ENCODE measurements at places on chromosomes 2 and 18.

- H3K27me3 ChIP-seq, result no peaks in the 10 kb centered on the region
- no peak overlapping the region for H3K4me3 ChIP-seq
- H3K27ac ChIP-seq, result no peak overlapping the region
- H3K36me3 ChIP-seq, result no peaks in the 10 kb centered on the region
- no peaks in the 10 kb centered on the region for H3K4me1 ChIP-seq
These were observed 19.5 kb upstream of the TNS1 start for GRCh38 chr2:218022131-218022850.

- H3K4me3 ChIP-seq, result no peak overlapping the region
- H3K27ac ChIP-seq, result no peak overlapping the region
- no peaks in the 10 kb centered on the region for H3K36me3 ChIP-seq
- peaks cover 12% of the 10 kb centered on the region for H3K4me1 ChIP-seq
These were observed 100.6 kb downstream of the CDK15 start for GRCh38 chr2:201906777-201907562.

DNA sequence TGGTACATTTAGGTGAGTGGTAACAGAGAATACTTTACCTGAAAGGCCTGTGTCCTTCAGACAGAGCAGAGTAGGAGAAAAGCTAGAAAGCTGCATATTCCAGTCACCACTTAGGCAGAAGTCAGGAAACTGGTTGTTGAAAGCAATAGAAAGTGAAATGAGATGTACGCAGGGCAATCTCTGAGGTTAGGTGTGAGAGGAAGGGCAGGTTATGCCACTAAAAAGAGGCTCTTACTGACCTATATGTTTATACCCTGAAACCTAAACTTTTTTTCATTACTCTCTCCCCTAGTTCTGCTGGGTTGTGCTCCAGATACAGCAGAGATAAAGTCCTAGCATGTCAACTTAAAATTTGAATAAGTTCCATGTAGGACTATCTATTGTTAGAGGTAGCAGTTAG is 93.5 kb downstream of the COX7A2L start:
- no peak for DNase-seq
- H3K4me1 ChIP-seq, result peaks cover 32% of the 10 kb centered on the region
- no peaks in the 10 kb centered on the region for H3K27me3 ChIP-seq
- H3K4me3 ChIP-seq, result no peak overlapping the region
- peak overlapping the region; percentile 50 for H3K27ac ChIP-seq

DNA sequence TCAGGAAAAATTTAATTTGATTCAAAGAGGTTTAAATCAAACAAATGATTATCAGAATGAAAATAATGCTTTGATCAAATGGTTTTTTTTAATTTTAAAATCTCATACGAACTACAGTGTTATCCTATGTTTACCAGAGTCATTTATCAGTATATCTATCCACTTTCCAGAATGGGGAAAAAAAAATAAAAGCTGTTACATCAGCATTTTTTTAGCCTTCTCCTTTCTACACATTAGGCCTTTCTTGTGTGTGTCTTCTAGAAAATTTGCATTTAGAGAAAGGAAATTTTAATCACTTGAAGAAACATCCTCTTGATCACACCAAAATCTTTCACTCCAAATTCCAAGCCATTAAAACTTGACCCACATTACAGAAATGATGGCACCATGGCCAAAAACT is 608.9 kb upstream of the ID2 start:
- H3K27ac ChIP-seq, result no peak overlapping the region
- peaks cover 19% of the 10 kb centered on the region for H3K4me1 ChIP-seq
- H3K27me3 ChIP-seq, result no peaks in the 10 kb centered on the region
- DNase-seq, result no peak
- H3K36me3 ChIP-seq, result peaks cover 9% of the 10 kb centered on the region
- no peak overlapping the region for H3K4me3 ChIP-seq

DNA sequence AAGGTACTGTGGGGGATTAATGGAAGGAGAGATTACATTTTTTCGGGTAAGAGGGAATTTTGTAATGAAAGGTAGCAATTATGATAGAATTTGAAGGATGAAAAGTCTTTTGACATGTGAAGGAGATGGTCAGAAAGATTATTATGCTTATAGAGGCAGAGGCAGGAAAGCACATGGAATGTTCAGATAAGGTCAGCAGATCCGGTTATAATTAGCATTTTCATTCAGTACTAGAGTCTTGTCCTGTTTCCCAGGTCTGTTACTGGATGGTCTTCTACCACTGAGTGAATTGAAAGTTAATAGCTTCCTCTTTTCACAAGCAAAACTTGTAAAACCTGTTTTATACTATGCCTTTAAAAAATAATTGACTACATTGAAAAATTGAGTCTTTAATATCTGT is 116.9 kb downstream of the PHLPP1 start:
- no peaks in the 10 kb centered on the region for H3K27me3 ChIP-seq
- H3K36me3 ChIP-seq, result peaks cover 8% of the 10 kb centered on the region
- no peak overlapping the region for H3K4me3 ChIP-seq
- H3K27ac ChIP-seq, result no peak overlapping the region

DNA sequence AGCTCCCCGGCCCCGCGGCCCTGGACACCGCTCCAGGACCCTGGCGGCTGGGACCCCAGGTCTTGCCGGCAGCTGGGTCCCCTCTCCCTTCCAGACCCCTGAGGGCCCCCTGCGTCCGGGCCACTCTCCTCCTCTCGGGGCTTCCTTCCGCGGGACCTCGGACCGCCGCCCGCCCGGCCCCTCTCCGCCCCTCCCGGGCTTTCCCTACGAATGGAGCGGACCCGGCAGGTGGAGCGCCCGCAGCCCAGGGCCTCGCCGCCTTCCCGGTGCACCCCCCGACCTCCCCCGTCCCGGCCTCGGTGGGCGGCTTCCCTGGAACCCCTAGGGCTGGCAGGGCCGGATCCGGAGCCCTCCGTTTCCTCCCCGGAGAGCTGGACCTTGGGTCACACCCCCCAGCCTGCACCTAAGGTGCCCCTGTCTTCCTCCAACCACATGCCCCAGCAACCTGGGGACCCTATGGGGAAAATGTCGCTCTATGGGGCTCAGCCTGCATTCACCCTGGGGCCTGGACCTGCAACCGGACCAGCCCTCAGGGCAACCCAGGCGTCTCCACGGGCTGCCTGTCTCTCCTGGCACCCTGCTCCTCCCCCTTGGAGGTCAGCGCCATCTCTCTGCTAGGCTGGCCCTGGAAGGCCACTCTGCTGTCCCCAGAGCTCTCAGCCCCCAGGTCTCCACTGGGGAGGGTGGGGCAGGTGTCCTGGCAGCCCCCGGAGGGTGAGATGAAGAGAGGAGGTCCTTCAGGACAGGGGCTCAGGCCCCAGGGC is 730 bp downstream of the B3GNT7 start:
- H3K27ac ChIP-seq, result no peak overlapping the region
- DNase-seq, result no peak
- H3K4me3 ChIP-seq, result peak overlapping the region; percentile 31
- peaks cover 41% of the 10 kb centered on the region for H3K27me3 ChIP-seq
- H3K36me3 ChIP-seq, result no peaks in the 10 kb centered on the region
- peaks cover 28% of the 10 kb centered on the region for H3K4me1 ChIP-seq

- no peak overlapping the region for H3K4me3 ChIP-seq
- H3K4me1 ChIP-seq, result peaks cover 25% of the 10 kb centered on the region
- no peak overlapping the region for H3K27ac ChIP-seq
- no peaks in the 10 kb centered on the region for H3K27me3 ChIP-seq
- no peak for DNase-seq
These were observed 3.7 kb downstream of the SMC6 start for GRCh38 chr2:17749753-17750438.

GRCh38 chr2:216694082-216694825 is 1.1 kb downstream of the IGFBP5 start:
- H3K4me1 ChIP-seq, result peaks cover 33% of the 10 kb centered on the region
- H3K27me3 ChIP-seq, result peaks cover 71% of the 10 kb centered on the region
- peak; percentile 62 for DNase-seq
- H3K36me3 ChIP-seq, result no peaks in the 10 kb centered on the region
- peak overlapping the region; percentile 66 for H3K4me3 ChIP-seq
- H3K27ac ChIP-seq, result no peak overlapping the region

- H3K36me3 ChIP-seq, result peaks cover 12% of the 10 kb centered on the region
- H3K4me1 ChIP-seq, result peaks cover 14% of the 10 kb centered on the region
- H3K27ac ChIP-seq, result no peak overlapping the region
- no peaks in the 10 kb centered on the region for H3K27me3 ChIP-seq
These were observed 534.9 kb upstream of the TNP1 start for GRCh38 chr2:217394510-217395351.

- no peaks in the 10 kb centered on the region for H3K36me3 ChIP-seq
- DNase-seq, result no peak
- no peaks in the 10 kb centered on the region for H3K4me1 ChIP-seq
These were observed 168.9 kb downstream of the UPP2 start for GRCh38 chr2:158270536-158270935.

- peaks cover 36% of the 10 kb centered on the region for H3K4me1 ChIP-seq
- H3K4me3 ChIP-seq, result no peak overlapping the region
- no peaks in the 10 kb centered on the region for H3K27me3 ChIP-seq
- no peaks in the 10 kb centered on the region for H3K36me3 ChIP-seq
- H3K27ac ChIP-seq, result no peak overlapping the region
- peak; percentile 50 for DNase-seq
These were observed 51.5 kb downstream of the PLEKHB2 start for GRCh38 chr2:131156452-131157149.

DNA sequence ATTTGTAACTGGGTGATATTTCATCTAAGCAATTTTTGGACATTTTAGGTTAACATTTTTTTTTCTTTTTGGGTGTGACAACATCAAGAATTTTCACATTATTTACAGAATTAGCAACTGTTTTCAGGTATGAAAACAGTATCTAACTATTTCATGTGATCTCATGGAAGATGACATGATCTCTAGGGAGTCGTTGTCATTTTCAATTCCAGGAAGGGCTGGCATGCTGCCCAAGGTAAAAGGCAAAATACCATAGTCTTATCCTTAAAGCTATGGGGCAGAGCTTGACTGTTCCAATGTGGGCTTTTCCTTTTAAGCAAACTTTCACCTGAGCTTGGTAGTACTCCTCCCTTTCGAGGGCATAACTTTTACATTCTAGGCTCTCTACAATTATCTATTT is 443.7 kb downstream of the DSEL start:
- H3K27me3 ChIP-seq, result no peaks in the 10 kb centered on the region
- no peak overlapping the region for H3K27ac ChIP-seq
- DNase-seq, result no peak

- H3K4me3 ChIP-seq, result no peak overlapping the region
- no peaks in the 10 kb centered on the region for H3K36me3 ChIP-seq
- H3K27ac ChIP-seq, result no peak overlapping the region
- H3K4me1 ChIP-seq, result no peaks in the 10 kb centered on the region
These were observed 117.9 kb upstream of the PPP1CB start for GRCh38 chr2:28633746-28634145.

- no peaks in the 10 kb centered on the region for H3K4me1 ChIP-seq
- DNase-seq, result no peak
- no peaks in the 10 kb centered on the region for H3K36me3 ChIP-seq
- no peak overlapping the region for H3K27ac ChIP-seq
- H3K27me3 ChIP-seq, result peaks cover 7% of the 10 kb centered on the region
These were observed 12.0 kb downstream of the SNORC start for GRCh38 chr2:232882085-232882484.

GRCh38 chr2:239075918-239076758 is 228.3 kb downstream of the TWIST2 start:
- no peak overlapping the region for H3K4me3 ChIP-seq
- H3K27me3 ChIP-seq, result no peaks in the 10 kb centered on the region
- no peak overlapping the region for H3K27ac ChIP-seq
- DNase-seq, result no peak

DNA sequence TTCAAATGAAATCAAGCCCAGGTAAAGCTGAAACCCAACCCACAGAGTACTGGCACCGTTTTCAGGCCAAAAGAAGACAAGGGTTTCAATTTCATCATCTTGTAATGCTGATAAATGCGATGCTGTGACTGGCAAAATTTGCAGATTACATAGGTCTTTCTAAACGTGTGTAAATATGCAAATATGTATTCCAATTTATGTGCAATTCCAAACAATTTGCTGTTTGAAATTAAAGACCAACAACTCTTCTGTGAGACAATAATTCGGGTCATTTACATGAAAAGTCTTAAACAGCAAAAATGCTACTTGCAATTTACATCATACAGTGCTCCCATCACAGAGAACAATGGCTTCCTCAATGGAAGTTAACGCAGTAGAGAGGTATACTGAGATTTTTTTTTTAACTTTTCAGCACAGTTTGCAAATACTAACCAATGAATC is 2.8 kb upstream of the ZNF532 start:
- no peak overlapping the region for H3K27ac ChIP-seq
- H3K36me3 ChIP-seq, result no peaks in the 10 kb centered on the region
- no peak for DNase-seq
- H3K27me3 ChIP-seq, result peaks cover 71% of the 10 kb centered on the region
- peaks cover 7% of the 10 kb centered on the region for H3K4me1 ChIP-seq

- no peak overlapping the region for H3K4me3 ChIP-seq
- H3K36me3 ChIP-seq, result no peaks in the 10 kb centered on the region
- no peak for DNase-seq
- H3K4me1 ChIP-seq, result peaks cover 47% of the 10 kb centered on the region
These were observed 40.7 kb downstream of the SLC9A2 start for GRCh38 chr2:102660070-102660469.

DNA sequence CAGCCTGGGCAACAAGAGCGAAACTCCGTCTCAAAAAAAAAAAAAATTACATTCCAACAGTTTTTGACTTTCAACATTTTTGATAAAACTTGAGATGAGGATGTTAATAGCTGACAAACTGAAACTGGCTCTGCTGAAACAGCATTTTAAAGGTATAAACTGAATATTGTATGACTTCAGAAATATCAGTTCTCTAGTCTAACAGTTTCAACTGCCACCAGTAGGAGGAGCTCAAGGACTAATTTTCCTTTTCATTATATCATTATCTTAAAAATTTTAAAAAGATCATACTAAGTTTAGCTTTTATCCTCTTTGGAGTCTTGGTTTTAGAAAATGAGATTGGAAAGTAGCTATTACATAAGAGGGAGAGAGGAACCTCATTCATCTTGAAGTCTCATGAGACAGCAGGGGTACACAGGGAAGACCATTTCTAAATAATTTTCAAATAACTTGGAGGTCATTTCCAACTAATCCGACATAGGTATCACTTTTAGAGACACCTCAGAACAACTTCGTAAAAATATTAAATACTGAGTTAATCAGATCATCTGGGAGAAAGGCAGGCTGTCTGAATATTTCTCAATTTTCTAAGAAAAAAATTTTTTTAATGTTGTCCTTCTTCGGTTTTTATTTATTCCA is 37.6 kb upstream of the MCM6 start:
- peaks cover 15% of the 10 kb centered on the region for H3K4me1 ChIP-seq
- H3K4me3 ChIP-seq, result no peak overlapping the region

DNA sequence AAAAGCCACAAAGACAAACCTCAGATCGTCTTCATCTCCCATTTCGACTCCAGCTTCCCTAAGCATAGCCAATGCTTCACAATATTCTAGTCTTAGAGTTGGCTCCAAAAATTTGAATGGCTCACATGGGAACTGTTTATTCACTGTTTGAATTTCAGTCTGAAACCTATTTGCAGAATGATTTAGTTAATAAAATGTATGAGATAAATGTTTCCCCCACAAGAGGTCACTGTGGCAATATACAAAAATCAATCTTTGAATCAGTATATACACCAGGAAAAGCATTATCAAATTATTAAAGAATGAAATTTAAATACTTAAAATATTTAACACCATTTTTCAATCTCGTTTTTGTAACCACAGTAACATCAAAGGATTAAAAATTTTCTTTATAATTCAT is 40.0 kb upstream of the MCM6 start:
- peaks cover 60% of the 10 kb centered on the region for H3K36me3 ChIP-seq
- peaks cover 11% of the 10 kb centered on the region for H3K4me1 ChIP-seq
- no peak for DNase-seq
- no peak overlapping the region for H3K4me3 ChIP-seq
- no peaks in the 10 kb centered on the region for H3K27me3 ChIP-seq
